ENCODE measurements at places on chromosomes 3 and 15.

DNA sequence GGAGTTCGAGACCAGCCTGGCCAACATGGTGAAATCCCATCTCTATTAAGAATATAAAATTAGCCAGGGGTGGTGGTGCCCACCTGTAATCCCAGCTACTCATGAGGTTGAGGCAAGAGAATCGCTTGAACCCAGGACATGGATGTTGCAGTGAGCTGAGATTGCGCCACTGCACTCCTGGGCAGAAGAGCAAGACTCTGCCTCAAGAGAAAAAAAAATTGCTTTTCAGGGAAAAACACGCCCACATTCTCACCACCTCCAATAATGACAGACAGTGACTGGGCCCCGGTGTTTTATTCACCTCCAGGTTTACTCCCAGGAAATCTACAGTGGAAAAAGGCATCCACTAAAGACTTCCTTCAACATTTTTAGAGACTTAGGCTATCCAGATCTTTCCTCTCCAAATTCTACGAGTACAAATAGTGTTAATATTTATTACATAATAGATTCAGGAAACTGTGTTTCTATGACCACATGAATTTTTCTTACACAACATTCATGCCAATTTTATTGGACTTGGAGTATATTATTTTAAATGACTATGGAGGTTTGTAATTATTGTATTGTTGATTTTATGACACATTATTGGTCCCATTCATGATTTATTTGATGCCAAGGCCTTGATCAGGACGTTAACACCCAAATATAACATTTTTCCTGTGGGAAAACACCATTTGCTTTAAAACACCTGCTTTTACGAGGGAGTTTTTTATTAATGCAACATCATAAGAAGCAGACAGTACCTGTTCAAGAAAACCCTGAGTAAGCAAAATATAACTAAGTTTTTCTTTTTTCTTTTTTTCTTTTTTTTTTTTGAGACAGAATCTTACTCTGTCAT lies 26.6 kb downstream of the IGF2BP2 start:
- DNase-seq: no peak

- DNase-seq: no peak
Observed at GRCh38 chr15:51758645-51759044, 7.2 kb downstream of the TMOD2 start.

- DNase-seq: no peak
Observed at GRCh38 chr3:4852780-4853748, 126.2 kb upstream of the BHLHE40 start.

DNA sequence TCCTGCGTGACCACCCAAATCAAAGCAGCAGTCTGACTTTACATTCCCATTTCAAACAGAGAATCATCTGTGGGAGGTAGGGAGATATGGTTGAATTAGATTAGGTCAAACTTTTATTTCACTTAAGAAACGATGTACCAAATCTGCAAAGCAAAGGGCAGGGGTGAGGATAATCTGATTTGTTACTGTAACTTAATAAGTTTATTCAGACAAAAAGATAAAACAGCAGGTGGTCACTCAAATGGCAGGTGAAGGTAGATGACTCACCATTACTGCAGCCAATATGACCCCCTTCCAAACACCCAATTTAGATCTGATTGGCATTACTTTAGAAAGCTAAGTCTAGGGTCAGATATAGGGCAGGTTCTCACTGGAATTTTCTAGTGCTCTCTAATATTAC lies 651.0 kb upstream of the NAALADL2 start:
- DNase-seq: no peak

GRCh38 chr15:62068071-62068809 lies 1.5 kb downstream of the C2CD4A start:
- peak; percentile 8 for DNase-seq

- DNase-seq: no peak
Observed at GRCh38 chr3:50147447-50147846, 7.7 kb upstream of the SEMA3F start.

DNA sequence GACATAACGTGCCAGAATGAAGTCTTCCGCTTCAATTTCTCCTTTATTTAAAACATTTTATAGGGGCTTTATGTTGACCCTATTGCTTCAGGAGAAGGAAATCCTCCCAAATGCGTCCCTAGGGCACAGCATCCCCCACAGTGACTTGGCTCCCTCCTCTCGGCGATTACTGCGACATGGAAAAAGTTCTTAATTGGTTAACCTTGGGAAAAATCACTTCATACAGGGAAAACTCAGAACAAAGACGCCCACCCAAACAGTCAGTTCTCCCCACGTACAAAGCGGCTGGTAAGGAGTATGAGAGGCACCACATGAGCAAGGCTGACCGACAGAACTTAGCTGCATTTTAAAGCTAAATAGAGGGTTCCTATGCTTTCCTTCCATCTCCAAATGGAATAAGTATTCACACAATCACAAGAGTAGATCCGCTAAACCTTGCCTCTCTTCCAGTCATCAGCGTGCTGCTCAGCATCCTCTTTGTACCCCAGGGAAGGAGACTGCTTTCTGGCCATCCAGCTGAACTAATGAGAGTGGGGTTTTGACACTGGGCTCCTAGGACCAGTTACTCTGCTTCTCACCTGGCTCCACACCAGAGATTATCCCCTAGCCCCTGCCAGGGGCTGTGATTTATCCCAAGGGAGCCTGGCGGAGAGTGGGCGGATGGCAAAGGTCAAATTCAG lies 415.3 kb upstream of the WNT5A start:
- DNase-seq: no peak

DNA sequence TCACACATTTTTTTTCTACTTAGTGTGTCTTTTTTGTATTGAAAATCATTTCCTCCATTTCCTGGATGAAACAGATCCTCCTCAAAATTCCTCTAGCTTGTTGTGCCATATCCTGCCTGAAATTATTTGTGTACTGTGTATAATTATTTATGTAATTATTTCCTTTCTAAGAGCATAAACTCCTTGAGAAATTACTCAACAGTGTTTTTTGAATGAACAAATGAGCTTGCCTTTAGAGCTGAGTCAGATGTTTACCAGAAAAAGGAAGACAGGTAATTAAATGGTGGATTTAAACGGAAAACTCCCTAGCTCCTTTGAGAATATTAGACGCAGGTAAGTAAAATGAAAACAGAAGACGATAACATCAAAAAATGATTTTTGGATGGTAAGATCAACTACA lies 13.2 kb upstream of the SECISBP2L start:
- no peak for DNase-seq
